ENCODE measurements at places on chromosomes 2 and 18. TPM values are rescaled to one million over a fixed set of nuclear protein-coding genes. Genes with fewer than 3 reads are reported as not detected.

DNA sequence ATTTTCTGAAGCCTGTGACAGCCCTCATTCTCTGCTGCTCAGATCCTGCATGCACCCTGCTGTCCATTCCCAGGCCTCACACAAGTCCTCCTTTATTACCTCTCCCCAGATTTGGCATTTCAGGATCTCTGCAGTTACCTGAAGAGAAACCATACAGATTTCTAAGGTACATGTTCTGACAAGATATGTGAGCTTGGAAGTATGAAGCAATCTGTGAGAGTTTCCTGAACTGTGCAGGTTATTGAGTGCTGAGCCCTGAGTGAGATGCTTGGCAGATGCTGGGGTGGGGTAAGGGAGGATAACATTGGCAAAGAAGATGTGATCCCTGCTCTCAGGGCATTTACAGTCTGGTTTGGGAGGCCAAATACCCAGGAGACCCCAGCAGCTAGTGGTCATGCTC lies 122.1 kb upstream of the STPG4 start:
- no peak for DNase-seq

GRCh38 chr18:9094307-9095226 lies 7.9 kb upstream of the NDUFV2 start:
- no peak for DNase-seq

- DNase-seq: peak; percentile 43
These were observed at the start of gene SCYGR6 for GRCh38 chr2:227724394-227725039. TSS of gene SCYGR6 (minus strand) at chr2:227724757. CDS start at chr2:227724757, 0 bp downstream.

- DNase-seq: no peak
These were observed 25.1 kb downstream of the STAT1 start for GRCh38 chr2:190988910-190989309.

GRCh38 chr2:235004329-235004903 lies 52.6 kb downstream of the SH3BP4 start:
- no peak for DNase-seq

- no peak for DNase-seq
These were observed 38.9 kb downstream of the RHBDD1 start for GRCh38 chr2:226874749-226875148.

DNA sequence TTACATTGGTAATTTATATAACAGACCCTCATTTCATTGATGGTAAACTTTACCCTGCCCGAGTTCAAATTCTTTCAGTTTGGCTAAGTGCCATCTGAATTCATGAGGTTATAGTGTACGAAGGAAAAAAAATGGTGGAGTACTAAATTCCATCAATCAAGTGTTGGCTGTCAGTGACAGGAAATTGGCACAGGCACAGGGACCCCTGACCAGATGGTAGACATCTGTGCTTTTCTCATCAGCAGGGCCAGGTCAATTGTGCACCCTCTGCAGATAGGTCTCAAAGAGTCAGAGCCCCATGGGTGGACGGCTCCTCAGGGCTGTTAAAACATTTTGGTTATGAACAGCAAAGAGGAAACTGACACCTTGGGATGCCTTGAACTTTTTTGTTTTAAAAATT lies 439.2 kb downstream of the SETBP1 start:
- no peak for DNase-seq

- no peak for DNase-seq
These were observed 50.0 kb upstream of the TTC39C start for GRCh38 chr18:23964282-23965238.

DNA sequence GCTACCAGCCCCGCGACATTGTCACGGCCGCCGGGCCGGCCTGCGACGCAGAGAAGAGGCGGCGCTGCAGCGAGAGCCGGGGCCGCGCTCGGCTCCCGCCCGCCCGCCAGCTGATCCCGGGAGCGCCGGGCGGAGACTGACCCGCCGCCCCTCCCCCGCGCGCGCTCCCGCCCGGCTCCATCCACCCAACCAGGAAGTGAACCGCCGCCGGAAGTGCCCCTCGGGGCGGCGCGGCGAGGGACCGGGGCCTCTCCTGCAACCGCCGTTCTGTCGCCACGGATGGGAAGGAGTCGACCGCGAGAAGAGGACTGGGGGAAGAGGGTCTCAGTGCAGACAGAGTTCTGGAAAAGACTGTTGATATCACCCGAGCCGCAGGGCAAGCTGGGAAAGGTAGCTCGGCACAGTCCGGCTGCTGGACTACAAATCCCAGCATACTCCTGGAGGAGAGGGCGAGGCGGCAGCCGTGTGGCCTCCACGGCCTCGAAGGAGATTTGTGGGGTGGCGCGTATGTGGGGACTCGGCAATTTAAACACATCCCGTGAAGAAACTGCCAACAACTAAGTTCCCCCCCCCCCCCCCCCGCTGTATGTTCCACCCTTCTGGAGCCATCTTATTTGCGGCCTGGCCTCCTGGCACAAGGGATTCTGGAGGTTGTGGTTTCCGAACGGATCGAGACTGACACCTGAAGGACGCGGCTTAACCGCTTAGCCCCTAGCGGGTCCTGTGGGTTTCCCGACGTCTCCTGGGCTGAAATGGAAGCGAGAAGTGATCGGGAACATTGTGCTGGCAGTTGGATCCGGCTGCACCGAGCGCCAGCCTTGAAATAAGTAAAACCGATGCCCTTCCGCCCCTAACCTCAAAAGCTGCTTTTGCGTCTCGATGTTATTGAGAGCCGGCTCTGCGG lies at the start of gene AAK1:
TSS of gene AAK1 (minus strand) at position 138 of the 904 bp plus-strand sequence. CDS start 699 bp downstream, outside the sequence.
- peak; percentile 92 for DNase-seq

DNA sequence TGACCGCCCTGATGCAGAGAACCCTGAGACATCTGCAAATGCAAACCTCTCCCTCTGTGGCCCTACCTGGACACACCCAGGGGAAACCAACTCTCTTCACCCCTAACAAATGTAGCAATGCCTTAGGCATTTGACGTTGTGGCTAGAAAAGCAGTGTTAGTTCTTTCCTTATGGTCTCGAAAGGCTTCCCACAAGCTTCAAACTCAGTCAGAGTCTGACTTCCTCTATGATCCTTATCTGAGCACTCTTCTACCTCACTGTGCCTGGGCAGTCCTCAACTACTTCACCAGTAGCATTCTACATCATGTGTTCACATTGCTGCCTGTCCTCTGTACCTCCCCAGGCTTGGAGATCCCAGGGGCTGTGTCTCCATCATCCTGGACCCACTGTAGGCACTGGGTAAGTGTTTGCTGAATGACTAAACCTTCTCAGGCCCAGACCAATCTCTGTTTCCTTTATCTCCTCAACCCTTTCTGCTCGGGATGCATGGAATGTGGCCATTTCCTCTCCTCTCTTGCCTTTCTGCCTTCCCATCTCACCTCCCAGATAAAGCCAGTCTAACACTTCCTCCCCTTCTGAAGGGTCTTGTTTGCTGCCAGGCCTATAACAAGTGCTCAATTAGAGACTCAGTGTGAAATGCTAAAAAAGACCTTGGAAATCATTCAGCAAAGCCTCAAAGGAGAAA lies 91.7 kb upstream of the ACAA2 start:
- no peak for DNase-seq

Gene CD8B2
- not detected for total RNA-seq

GRCh38 chr18:48820483-48821250 lies 130.1 kb downstream of the SMAD7 start:
- no peak for DNase-seq

DNA sequence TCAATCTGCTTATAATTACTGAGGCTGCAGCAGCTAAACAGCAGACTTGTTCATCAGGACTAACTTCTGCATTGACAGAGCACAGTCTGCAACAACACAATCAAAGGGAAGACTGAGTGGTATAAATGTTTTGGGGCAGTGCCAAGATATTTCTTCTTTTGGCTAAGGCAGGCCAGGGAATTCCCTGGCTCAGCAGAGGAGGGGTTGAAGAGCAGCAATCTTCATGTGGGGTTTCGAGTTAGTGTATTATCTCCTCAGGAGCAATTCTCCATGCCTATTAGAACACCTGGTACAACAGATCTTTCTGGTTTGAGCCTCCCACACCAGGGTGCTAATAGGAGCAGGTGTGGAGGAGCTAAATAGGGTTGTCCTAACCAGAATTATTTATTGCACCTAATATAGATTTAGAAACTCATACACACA lies 103.0 kb upstream of the STK17B start:
- DNase-seq: peak; percentile 94

- no peak for DNase-seq
These were observed 168.0 kb upstream of the KLF7 start for GRCh38 chr2:207333599-207334300.

- DNase-seq: no peak
These were observed 43.9 kb upstream of the PCBP1 start for GRCh38 chr2:70043252-70043875.

DNA sequence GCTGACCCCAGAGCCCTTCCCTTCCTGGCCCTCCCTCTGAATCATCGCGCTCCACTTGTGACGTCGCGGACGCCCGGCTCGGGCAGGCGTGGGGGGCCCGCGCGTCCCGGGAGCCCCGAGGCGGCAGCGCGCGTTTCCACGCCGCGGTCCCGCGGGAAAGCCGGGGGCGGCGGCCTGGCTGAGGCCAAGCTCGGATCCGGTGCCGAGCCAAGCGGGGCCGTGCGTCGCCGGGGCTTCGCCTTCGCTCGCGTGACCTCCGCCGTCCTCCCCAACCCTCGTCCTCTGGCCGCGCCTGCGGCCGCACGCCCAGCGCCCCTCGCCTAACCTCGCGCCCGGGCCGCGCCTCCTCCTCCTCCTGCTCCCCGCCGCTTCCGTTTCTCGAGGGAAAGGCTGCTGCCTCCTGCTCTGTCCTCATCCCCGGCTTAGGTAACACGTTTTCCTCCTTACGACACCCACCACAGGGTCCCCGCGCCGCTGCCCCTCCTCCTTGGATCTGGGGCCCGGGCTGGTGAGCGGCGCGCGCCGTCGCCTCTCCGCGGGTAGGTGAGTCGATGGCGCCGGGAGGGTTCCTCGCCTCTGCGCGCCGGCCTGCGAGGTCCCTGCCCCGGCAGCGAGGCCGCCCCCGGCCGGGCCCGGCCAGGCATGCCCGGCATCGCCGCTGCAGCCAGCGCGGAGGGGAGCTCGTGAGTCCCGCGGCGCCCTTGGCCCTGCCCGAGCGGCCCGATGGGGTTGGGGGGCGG lies at the start of gene INPP1:
TSS of gene INPP1 (plus strand) at position 54 of the 740 bp plus-strand sequence. CDS start 16,514 bp downstream, outside the sequence.
- peak; percentile 85 for DNase-seq

- DNase-seq: no peak
These were observed 28.2 kb upstream of the ITGAV start for GRCh38 chr2:186561467-186562208.

Gene DUSP19
- 3.4 TPM for total RNA-seq

Gene POTEJ
- not detected for total RNA-seq

DNA sequence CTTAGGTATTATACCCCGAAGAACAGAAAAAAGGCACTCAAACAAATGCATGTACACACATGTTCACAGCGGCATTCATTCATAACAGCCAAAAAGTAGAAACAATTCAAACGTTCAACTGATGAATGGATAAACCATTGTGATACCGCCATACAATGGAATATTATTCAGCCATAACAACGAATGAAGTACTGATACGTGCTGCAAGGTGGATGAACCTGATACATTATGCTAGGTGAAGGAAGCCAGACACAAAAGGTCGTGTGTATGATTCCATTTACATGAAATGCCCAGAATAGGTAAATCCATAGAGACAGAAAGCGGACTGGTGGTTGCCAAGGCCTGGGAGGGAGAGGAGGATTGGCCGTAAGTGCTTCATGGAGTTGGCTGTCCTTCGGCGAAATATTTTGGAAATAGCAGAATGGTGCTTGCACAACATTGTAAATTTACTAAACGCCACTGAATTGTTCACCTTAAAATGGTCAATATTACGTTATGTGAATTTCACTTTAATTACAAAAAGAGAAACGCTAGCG lies 750 bp upstream of the RMP24 start:
- DNase-seq: no peak

DNA sequence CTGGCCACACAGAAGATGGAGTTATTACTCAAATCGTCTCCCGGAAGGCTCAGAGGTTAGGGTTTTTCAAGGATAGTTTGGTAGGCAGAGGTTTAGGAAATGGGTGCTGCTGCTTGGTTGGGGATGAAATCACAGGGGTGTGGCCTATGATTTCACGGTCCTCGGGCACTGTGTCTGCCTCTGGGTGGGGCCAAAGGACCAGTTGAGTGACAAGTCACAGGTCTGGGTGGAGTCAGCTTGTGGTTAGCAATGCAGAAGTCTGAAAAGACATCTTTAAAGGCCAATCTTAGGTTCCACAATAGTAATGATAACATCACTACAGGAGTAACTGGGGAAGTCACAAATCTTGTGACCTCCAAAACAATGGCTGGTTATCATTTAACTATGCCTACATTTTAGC lies 387.8 kb downstream of the ZNF521 start:
- DNase-seq: peak; percentile 64

GRCh38 chr2:234401426-234401825 lies 95.5 kb downstream of the ARL4C start:
- no peak for DNase-seq

Gene UNC50
- 50.7 TPM for total RNA-seq

GRCh38 chr2:190811811-190812210 lies 68.8 kb upstream of the GLS start:
- DNase-seq: no peak
